ENCODE measurements at places on chromosomes 13 and 19. TPM values are rescaled to one million over a fixed set of nuclear protein-coding genes. Genes with fewer than 3 reads are reported as not detected.

- DNase-seq = no peak
Measured at GRCh38 chr13:44106266-44107152, 226.8 kb downstream of the LACC1 start.

Gene CLC
- not detected for total RNA-seq

- no peak for DNase-seq
Measured at GRCh38 chr19:49570997-49571676, 9.2 kb downstream of the NOSIP start.

Gene LATS2
- 21.6 TPM for total RNA-seq

- no peak for DNase-seq
Measured at GRCh38 chr13:34070006-34070405, 252.1 kb downstream of the RFC3 start.

DNA sequence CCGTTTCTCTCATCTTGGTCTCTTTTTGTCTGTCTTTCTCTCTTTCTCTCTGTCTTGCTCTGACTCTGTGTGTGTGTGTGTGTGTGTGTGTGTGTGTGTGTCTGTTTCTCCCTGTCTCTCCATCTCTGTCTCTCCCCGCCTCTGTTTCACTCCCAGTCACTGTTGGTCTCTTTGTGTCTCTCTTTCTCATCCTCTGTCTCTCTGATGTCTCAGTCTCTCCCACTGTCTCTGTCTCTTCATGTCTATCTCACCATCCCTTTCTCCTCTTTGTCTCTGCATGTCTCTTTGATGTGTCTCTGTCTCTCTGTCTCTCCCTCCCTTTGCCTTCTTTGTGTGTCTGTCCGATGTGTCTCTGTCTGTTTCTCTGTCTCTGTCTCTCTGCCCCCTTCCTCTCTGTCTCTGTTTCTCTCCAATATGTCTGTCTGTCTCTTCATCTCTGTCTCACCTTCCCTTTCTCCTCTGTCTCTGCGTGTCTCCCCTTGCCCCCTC is 2.5 kb downstream of the NFIC start:
- DNase-seq = no peak

DNA sequence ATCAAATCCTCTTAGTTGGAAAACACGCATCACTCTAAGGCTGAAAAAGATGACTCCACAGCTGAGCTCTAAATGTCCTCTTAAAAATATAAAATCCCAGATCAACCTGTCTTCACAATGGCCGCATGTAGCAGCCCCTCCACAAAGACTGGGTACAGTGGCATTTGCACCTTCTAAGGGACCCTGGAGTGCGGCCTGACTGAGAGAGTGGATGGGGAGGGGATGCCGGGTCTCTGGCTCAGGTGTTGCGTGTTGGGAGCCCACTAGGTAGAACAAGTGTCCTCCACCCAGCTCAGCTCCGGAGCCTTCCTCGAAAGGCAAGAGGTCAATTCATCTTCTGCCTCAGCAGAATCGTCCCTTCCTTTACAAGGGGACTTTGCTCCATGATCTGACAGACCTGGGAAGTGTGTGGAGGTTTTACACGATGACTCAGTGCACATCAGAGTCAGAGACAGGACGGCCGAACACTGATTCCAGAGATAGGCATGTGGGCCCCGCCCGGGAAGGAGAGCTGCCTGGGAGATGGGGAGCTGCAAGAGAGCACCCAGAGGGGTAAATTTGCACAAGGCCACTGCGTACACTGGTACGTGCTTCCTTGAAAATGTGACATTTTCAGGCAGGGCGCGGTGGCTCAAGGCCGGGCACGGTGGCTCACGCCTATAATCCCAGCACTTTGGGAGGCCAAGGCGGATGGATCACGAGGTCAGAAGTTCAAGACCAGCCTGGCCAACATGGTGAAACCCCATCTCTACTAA is 23.5 kb upstream of the SLC15A1 start:
- DNase-seq = no peak

- DNase-seq = no peak
Measured at GRCh38 chr19:29855741-29856500, 44.1 kb downstream of the CCNE1 start.

Gene ATP4A
- total RNA-seq = not detected

- DNase-seq = no peak
Measured at GRCh38 chr19:49104229-49104864, 9.8 kb upstream of the LIN7B start.

GRCh38 chr13:41751277-41751676 is 209.6 kb downstream of the VWA8 start:
- DNase-seq = no peak

Gene VAV1
- 8.5 TPM for total RNA-seq

GRCh38 chr13:111115061-111115964 is at the start of gene ARHGEF7:
ARHGEF7 (plus strand) TSS chr13:111115310; CDS start chr13:111115527, 217 bp downstream.
- no peak for DNase-seq

- no peak for DNase-seq
Measured at GRCh38 chr19:40947114-40947513, 44.0 kb upstream of the CYP2B6 start.

Gene CD33
- total RNA-seq = 17.1 TPM

- no peak for DNase-seq
Measured at GRCh38 chr19:58578012-58578925, 5.1 kb upstream of the MZF1 start.

- DNase-seq = no peak
Measured at GRCh38 chr13:61898207-61898606, 482.6 kb upstream of the PCDH20 start.

GRCh38 chr19:35090506-35091214 is 25.0 kb upstream of the FXYD3 start:
- DNase-seq = peak; percentile 67

DNA sequence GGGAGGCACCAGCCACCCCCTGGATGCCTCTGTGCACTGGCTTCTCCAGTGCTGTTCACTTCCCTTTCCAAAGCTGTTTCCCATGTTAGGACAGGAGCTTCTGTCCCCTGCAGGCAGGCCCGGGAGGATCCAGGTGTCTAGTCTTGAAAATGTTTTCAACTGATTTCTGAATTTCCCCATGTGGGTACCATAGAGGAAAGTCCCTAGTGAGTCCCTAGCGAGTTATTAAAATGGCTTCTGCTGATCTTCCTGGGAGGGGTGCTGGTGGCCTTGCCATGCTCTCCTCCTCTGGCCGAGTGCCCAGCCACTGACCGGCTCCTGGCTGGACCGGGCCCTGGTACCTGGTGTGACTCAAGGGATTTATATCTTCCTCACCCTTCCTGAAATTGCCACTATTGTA is 5.2 kb upstream of the ANKRD10 start:
- DNase-seq = no peak

Gene FARP1
- 80.1 TPM for total RNA-seq

Gene OR7D2
- not detected for total RNA-seq

Gene NEK5
- total RNA-seq = 0.98 TPM

Gene OR4F17
- total RNA-seq = not detected

Gene POMP
- total RNA-seq = 65.5 TPM

DNA sequence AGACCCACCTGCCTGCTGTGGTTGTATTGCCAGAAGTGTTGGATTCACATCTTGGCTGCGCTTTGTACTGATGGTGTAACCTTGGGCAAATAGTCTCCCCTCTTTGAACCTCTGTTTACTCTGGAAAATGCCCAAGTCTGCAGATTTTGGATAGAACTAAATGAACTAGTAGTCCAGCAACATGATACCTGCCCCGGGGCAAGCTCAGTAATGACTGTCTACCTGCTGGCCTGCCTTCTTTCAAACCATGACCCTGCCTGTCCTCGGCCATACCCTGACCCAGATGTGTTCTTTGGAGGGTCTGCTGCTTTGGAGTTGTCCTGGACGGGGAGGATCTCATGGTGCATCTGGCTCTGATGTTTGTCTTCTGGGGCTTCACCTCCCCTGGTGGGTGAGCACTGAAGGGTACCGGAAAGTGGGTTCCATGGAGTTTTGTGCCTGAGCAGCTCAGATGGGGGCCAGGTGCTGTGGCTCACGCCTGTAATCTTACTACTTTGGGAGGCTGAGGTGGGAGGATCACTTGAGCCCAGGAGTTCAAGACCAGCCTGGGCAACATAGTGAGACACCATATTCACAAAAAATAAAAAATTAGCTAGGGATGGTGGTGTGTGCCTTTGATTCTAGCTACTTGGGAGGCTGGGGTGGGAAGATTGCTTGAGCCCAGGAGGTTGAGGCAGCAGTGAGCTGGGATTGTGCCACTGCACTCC is 59.5 kb downstream of the TNFRSF19 start:
- DNase-seq = no peak

DNA sequence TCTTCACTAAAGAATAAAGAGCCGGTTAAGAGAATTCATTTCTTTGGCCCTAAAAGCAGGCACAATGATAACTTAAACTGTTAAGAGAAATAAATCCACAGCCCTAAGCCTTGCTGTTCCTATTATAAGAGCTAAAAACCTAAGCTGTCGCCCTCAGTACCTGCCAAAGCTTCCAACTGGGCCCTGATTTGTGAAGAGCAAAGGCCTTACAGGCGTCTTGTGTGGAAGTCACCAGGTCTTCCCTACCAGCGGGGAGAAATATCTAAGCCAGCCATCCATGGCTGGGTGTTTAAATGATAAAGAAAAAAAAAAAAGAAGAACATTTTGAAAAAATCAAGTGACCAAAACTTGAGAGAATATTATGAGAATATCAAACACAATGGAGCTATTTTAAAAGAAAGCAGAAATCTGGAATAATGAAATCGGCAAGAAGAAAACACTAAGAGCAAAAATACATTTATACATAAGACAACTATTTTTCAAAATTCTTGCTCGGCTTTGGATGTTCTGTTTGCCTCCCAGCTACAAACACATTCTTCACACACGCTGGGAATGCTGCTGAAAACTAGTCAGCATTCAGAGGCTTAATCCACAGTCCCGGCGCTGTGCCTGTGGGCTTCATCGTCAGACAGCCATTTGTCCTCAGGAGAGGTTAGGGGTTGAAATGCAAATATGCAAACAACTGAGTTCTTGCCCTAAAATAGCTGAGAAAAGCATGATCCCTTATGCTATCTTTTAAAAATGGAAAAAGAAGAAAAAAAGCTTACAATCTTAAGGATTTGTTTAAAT is 89.8 kb upstream of the LSM14A start:
- no peak for DNase-seq

- no peak for DNase-seq
Measured at GRCh38 chr13:66069570-66069969, 1160.6 kb downstream of the PCDH9 start.

DNA sequence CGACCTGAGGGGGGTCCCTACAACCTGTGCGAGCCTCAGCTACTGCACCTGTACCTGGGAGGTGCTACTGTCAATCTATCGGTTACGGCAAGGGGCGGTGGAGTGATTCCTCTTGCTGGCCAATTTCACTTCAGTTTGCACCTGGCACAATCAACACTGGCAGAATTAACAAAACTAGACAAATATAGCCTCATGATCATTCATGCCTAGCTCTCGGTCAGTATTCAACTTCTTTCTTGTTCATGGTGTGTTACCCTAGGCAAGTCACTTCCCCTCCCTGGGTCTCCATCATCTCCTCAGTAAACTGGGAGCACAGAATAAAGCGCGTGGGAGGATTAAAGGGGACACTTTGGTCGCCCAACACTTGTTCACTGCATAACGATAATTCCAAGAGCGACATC is 618 bp downstream of the HAUS8 start:
- DNase-seq = no peak

DNA sequence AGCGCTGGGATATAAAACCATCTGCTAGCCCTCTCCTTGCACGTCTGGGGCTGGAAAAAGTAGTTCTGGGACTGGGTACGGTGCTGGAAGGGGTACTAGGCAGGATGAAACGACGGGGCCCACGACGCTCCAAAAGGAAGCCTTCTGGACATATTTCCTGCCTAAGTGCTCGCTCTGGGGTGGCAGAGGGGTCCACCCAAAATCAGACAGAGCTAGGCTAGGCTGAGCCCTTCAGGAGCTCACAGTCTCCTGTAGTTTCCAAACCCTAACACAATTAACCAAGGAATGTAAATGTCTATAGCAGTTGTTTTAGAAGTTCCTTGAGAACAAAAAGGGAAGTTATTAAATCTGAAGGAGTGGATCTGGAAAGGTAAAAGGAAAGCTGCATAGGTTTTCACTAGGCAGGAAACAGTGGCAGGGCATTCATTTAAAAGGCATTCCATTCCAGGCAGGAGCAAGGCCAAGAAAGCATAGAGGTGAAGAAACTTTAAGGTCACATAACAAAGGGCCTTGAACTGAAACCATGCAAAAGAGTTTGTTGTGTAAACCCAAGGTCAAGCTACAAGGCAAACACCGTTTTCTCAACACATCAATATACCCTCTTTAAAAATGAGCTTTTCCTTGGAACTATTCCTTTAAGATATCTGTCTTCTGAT is 634 bp upstream of the DIAPH3 start:
- no peak for DNase-seq

DNA sequence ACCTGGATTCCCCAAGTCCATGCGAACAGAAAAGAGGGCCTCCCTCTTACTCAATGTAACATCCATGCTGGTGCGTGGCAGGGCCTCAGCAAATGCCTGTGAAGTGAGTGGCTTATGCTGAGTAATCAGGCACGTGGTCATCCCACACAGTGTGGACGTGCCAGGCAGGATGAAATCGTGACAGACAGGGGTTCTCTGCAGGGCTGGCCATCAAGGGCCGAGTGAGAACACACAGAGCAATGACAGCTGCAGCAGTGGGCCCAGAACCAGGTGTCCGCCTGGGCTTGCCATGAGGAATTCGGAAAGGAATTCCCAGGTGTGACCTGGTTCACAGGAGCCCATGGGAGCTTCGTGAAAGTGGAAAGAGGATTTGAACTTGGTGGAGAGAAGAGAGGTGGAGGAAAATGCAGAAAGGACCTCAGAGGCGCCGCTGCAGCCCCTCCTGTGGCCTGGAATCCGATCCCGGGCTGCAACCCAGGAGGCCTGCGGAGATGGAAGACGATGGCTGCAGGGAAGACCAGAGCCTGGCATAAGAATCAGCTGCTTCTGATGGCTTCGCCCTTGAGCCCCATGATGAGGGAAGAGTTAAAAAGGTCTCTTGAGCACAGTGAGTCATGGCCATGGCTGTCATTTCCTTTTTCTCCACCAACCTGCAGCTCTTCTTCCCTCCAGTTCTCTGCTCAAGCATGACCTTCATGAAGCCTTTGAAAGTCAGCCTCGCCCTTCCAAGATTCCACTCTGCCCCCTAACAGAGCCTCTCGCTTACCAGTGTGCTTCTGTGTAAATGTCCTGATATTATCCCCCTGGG is 34.6 kb upstream of the SOX1 start:
- DNase-seq = no peak

DNA sequence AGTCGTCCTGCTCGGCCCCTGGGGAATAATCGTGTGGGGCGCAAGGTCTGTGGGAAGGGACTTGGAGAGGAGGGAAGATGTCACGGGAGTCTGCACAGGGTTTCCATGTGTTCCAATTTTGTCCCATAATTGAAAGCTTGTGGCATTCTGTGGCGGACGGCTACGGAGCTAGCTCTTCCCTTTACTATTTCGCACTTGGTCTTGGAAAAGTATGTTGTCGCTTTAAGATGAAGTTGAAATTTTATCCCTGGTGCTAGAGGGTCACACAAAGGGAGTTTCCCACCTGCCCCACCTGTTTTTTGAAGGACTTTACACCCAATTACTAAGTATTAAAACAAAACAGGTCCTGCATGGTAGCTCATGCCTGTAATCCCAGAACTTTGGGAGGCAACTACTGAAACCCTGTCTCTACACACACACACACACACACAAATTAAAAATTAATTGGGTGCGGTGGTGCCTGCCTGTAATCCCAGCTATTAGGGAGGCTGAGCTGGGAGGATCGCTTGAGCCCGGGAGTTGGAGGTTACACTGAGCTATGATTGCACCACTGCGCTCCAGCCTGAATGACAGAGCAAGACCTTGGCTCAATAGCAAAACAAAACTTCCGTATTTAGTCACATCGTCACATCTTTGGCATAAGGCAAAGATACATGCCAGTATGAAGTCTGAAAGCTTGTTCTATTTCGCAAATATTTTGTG is 967 bp upstream of the TPT1 start:
- DNase-seq = peak; percentile 71

Gene TBXA2R
- total RNA-seq = 0.33 TPM
